Dorsolateral prefrontal cortex (tissue), 122 donors: ENCODE measurements at places on chromosomes 5 and 9. TPM values are rescaled to one million over a fixed set of nuclear protein-coding genes. Genes with fewer than 3 reads are reported as not detected.

The EDIL3 gene
- 167 TPM for total RNA-seq

The IFNE gene
- total RNA-seq: 2.6 TPM

The MARCOL gene
- total RNA-seq: not detected

The FOXD4 gene
- 0.81 TPM for total RNA-seq

The CARTPT gene
- total RNA-seq: not detected

The GDNF gene
- total RNA-seq: 0.24 TPM

The MLANA gene
- not detected for total RNA-seq

The ACTBL2 gene
- total RNA-seq: not detected

The NME5 gene
- 22.6 TPM for total RNA-seq

The LHX3 gene
- total RNA-seq: not detected

- peak; percentile 84 for DNase-seq
Measured at GRCh38 chr5:40688127-40688761, 8.5 kb downstream of the PTGER4 start.

DNA sequence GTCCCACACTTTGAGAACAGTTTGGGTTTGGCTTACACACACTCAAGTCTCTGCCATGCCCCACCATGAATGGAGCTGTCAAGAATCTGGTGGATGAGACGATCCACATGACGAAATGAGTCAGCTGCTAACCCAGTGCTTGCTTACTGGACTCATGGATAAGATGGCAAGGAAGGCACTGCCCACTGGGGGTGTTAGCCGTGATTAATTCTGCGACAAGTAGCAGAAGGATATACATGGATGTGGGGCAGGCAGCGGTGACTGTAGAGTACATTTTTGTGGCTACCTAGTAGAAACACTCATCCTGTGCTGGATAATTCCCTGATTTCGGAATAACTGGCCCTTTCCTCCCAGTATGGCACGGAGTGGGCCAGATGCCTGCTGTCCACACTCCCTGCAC lies 77.5 kb downstream of the SPATA31C2 start:
- DNase-seq: no peak

GRCh38 chr9:36135741-36136271 lies 727 bp upstream of the GLIPR2 start:
- DNase-seq: no peak

- DNase-seq: no peak
Measured at GRCh38 chr5:169182797-169183196, 118.1 kb downstream of the SLIT3 start.

- DNase-seq: no peak
Measured at GRCh38 chr5:142015781-142016533, 3.1 kb upstream of the GNPDA1 start.

DNA sequence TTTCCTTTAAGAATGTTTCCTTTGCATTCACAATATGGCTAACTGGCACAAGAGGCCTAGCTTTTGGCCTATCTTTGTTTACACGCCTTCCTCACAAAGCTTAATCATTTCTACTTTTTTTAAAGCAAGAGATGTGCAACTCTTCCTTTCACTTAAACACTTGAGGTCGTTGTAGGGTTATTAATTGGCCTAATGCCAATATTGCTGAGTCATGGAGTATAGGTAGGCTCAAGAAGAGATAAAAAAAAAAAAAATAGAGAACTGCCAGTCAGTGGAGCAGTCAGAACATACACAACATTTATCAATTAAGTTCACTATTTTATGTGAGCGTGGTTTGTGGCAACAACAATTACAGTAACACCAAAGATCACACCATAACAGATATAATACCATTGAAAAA lies 5.9 kb downstream of the FKBP15 start:
- no peak for DNase-seq

DNA sequence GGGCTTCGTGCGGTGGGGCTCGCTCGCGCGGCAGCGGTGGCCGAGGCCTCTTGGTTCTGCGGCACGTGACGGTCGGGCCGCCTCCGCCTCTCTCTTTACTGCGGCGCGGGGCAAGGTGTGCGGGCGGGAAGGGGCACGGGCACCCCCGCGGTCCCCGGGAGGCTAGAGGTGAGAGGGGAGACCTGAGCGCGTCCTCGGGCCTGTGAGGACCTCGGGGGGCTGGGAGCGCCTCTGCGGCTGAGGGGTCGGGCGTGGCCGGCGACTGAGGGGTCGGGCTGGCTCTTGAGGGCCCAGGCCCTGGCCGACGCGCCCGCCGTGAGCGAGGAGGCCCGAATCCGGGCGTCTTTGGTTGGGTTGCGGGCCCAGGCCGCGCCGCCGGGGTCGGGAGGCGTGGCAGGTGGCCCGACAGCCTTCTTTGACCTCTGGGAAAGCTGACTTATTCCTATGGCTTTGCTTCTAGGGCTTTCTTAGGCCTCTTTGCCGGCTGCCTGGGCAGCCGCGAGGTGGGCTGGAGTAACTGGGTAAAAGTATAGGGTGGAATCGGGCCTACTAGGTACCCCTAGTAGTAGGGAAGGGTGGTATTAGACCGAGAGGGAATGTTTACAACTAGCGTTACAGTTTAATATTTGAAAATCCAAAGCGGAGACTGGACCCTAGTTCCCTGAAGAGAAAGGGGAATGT lies at the start of gene CANX:
Gene CANX (plus strand): TSS at position 33 of the 681 bp plus-strand sequence. CDS start 6,715 bp downstream, outside the sequence.
- no peak for DNase-seq

DNA sequence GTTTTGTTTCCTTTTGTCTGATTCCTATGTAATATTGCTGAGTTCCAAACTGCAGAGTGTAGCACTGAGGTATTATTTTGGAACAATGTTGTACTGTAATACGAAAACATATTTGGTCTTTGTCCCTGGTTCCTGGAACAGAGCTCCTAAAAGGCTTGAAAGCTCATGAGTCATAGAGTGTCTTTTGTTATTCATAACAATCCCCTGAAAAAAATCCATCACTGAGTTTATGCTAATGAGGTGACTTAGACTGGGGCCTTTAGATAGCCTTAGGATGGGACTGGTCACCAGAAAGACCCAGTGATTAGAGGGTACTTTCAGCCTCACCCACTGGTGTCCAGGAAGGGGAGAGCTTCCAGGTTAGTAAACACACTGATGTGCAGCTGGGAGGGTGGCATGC lies 132.7 kb upstream of the POU5F2 start:
- DNase-seq: no peak

GRCh38 chr5:20678814-20679298 lies 690.9 kb upstream of the CDH18 start:
- DNase-seq: no peak

GRCh38 chr9:110016340-110016739 lies 191.6 kb downstream of the C9orf152 start:
- DNase-seq: no peak

- DNase-seq: no peak
Measured at GRCh38 chr5:123659011-123659410, 147.0 kb downstream of the CSNK1G3 start.

DNA sequence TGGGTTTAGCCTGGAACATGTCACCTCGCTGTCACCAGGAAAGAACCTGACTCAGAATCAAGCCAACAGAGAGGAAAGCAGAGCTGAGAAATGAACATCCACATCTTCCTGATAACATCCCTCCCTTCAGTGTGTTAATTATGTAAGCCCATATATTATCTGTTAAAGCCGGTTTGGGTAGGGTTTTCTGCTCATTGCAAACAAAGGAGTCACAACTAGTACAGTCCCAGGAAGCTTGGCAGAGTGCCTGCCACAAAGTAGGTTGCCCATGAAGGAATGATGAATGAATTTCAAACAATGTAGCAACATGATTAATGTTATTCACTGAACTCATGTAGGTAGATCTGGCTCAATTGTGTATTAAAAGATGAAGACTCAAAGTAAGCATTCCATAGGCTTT lies 10.4 kb upstream of the PPARGC1B start:
- DNase-seq: no peak

DNA sequence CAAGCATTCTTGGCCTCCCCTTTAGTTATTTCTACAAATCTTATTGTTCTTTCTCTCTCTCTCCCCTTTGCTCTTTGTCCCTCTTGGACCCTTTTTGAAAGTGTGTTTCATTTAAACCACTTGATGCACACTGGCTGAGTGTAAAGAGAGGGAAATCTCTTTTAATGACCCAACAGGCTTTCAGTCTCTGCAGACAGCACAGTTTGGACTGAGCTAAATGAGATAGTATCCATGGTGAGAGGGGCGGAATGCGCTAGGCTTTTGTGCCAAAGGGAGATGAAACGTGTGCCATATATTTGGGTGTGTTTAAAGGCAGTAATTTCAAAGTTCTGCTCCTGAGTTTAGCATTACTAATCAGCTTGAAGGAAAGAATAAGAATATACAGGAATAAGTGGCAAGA lies 184.9 kb downstream of the PCSK1 start:
- DNase-seq: no peak

- DNase-seq: no peak
Measured at GRCh38 chr5:41863871-41864486, 6.2 kb downstream of the OXCT1 start.

- no peak for DNase-seq
Measured at GRCh38 chr9:87878989-87879511, 3.6 kb upstream of the SPATA31E1 start.

DNA sequence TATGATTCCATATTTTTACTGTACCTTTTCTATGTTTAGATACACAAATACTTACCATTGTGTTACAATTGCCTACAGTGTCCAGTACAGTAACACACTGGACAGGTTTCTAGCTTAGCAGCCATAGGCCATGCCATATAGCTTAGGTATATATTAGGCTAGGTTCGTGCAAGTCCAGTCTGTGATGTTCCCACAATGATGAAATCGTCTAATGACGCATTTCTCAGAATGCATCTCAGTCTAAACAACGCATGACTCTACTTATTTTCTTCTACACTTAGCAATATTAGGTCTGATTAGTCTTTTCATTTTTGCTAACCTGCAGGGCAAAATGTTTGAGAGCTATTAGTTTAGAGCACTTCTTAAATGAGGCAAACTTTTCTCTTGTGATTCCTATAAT lies 22.7 kb downstream of the OR2S2 start:
- DNase-seq: no peak

DNA sequence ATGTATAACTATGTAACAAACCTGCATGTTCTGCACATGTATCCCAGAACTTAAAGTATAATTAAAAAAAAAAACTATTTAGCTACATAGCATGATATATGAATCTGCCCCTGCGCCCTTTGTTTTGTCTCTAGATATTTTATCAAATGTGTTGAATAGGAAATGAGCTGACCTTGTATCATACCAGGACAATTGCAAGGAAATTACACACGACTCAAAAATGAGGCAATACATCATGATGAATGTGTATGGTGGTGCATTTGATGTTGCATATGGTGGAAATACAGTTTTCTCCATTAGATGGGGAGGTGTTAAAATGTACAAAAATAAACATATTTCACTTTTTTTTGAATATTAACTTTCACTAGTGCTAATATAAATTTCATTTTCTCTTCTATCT lies 28.6 kb upstream of the CEP78 start:
- no peak for DNase-seq

DNA sequence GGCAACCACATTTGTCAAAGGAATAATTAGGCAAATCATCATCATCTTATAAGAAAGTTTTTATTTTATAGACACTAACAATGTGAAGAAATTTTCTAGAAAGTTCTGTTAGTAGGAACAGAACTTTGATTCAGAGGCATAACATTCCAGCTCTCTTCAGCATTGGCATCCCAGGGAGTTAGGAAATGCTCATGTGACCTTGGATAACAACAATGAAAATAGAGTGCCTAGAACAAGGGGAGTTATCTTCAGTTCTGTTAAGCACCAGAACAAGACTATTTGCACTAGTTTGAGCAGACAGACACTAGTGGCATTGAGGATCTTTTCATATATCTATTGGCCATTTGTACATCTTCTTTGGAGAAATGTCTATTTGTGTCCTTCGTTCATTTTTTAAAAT lies 7.0 kb upstream of the NMUR2 start:
- no peak for DNase-seq

DNA sequence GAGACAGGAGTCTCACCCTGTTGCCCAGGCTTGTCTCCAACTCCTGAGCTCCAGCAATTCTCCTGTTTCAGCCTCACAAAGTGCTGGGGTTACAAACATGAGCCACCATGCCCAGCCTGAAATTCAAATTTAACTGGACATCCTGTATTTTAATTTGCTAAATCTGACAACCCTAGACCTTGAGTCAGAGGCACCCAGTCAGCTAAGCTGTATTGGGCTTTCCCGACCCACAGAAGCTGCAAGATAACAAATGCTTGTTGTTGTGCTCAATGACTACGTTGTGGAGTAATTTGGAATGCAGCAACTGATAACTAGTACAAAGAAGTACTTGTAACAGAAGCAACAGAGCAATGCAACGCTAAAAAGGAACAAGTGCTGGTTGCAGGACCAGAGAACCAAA lies 533.1 kb downstream of the NTRK2 start:
- DNase-seq: no peak

DNA sequence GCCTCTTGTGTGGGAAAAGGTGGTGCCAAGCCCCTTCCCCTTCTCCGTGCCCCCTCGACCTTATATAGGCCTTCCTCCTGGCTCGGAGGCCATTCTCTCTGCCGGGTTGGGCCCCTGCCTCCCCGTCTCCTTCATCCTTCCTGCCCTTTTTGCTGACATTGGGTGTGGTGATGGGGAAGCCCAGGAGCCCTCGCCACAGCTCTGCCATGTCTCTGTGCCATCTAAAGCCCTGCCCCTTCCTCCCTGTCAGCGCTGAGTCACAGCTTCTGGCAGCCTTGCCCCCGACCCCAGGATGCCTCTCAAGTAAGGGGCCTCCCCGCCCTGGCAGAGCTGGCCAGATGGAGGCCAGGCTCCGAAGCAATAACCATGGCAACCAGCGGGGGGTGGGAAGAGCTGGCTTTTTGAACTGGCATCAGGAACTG lies 30.4 kb downstream of the JADE2 start:
- DNase-seq: peak; percentile 51

GRCh38 chr5:139762615-139763170 lies 32.9 kb upstream of the PSD2 start:
- no peak for DNase-seq

DNA sequence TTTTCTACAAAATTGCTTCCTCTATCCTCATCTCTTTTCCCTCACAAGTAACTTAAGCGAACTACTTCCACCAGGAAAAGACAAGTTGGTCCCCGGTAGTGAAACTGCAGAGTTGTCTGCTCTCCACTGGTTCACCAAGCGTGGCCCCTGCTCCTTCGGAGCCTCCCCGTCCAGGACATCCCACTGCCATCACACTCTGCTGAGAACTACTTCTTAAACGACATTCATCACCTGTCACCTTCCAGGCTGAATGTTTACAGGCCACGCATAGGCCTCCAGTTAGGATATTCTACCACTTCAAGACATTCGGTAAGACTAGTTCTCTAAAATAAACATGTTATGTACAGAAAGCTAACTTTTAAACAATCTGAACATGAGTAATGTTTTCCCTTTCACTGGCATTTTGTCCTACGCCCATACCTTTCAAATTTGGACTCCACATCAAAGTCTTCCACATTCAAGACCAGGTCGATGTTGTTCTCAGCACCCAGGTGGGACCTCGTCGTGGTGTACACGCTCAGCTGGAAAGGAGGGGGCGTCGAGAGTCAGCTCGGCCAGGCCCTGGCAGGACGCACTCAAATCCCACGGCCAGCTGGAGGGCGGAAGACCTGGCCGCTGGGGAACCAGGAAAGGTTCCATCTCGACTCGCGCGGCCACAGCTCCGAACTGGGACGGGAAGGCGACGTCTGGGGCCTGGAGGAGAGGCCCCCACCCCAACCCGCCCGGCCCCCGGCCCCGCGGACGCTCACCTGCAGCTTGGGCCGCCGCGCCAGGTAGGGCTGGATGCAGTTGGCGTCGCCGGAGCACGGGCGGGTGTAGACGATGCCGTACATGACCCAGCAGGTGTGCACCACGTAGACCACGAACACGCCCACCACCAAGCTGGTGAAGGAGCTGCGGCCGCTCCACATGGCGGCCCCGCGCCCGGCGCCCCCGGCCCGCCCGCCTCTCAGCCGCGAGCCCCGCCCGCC lies 683 bp downstream of the CLPTM1L start:
- no peak for DNase-seq
